CD8-positive, alpha-beta T cell (primary cell): ENCODE measurements at places on chromosomes 7 and 10.

DNA sequence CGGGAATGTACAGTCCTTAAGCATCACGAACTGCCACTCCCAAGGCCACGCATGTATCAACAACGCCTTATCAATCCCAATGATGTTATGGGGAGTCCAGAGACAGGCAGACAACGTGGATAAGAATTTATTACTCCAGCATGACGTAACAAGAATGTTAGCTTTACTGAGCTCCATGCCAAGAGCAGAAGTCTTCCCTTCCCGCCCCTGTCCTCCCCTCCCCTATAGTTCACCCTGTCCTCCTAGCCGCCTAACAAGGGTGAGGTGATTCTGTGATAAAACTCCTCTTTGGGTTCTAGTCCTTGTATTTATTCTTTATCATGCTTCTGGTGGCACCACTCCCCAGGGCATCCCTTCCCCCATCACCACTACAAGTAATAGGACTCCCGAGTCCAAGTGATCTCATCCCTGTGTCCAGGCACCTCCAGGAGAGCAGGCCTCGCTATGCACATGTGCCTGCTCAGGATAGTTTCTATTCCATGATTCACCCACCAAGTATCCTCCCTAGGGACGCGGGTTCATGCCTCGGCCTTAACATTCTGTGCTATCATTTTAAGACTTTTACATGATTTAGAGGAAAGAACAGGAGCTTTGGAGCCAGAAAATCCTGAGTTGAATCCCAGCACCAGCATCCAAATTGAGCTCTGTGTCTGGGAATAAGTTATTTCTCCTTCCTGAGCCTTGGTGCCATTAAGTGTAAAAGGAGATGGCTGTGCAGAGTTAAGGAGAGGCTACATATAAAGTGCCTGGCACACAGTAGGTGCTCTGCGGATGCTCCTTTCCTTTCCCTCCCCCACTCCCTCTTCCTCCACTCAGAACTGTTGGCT, 15.4 kb downstream of the GSDME start:
- no peak for DNase-seq

- DNase-seq, result no peak
Observed at GRCh38 chr7:120792861-120793130, 65.1 kb downstream of the TSPAN12 start.

DNA sequence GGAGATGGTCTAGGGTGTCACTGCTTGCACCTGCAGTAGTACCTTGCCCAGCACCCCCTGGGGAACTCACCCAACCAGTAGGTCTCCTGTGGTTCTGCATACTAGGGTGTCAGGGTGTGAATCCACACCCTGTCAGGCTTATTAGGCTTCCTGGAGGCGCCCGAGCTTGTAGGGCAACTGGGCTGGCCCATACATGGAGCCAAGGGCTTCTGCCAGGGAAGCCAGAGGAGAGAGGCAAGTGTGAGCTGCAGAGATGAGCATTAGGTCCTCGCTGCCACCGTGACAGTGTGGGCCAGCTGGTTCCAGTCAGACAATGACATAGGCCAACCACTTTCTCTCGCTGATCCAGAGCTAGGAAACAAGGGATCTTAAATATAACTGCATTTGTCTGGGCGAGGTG, 11.2 kb downstream of the MXI1 start:
- no peak for DNase-seq

GRCh38 chr7:91046322-91047089, 217.7 kb upstream of the FZD1 start:
- no peak for DNase-seq

DNA sequence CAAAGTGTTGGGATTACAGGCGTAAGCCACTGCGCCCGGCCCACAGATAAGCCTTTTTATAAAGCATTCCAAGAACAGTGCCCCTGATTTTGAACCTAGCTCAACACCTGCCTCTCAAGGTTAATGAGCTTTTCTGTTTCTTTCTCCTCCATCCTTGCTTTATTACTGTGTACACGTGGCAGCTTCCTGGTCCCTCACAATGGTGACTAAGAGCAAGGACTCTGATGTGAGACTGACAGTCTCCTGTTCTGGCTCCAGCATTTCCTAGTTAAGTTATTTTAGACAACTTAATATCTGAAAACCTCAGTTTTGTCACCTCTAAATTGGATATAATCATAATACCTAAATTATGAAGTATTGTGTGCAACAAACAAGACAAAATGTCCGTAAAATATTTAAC, 9.9 kb downstream of the HABP2 start:
- no peak for DNase-seq
